Kidney (tissue), 22 donors: ENCODE measurements at places on chromosomes 7 and 10. TPM values are rescaled to one million over a fixed set of nuclear protein-coding genes. Genes with fewer than 3 reads are reported as not detected.

- H3K27ac ChIP-seq: no peak overlapping the region
- DNase-seq: no peak
- H3K4me3 ChIP-seq: no peak overlapping the region
- no peaks in the 10 kb centered on the region for H3K27me3 ChIP-seq
- no peaks in the 10 kb centered on the region for H3K36me3 ChIP-seq
- H3K4me1 ChIP-seq: no peaks in the 10 kb centered on the region
Measured at GRCh38 chr7:133345690-133346421, 93.0 kb downstream of the EXOC4 start.

DNA sequence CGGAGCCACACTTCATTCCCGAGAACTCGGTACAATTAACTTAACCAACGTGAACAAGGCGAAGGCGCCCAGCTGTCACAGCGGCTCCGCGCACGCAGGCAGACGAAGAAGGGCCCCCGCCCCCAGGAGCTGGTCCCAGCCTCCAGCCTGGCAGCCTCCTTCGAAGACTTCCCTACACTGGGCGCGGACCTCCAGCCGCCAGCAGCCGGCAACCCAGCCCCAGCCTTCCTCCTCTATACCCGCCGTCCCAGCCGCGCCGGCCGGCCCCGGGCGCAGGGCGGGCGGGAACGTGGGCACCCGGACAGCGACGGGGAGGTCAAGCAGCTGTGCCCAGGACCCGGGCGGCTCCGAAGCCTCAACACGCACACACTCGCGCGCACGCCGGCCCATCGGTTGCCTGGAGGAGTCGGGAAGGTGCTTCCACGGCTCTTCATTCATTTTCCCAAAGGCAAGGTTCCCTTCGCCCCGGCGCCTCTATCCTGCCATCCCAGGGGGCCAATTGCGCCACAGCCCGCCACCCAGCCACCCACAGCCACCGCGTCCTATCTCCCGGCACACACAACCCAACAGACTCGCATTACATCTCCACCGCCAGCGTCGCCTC lies 1.6 kb downstream of the CHST15 start:
- no peaks in the 10 kb centered on the region for H3K36me3 ChIP-seq
- H3K4me3 ChIP-seq: peak overlapping the region; percentile 52
- H3K27ac ChIP-seq: peak overlapping the region; percentile 90
- DNase-seq: peak; percentile 55
- H3K4me1 ChIP-seq: no peaks in the 10 kb centered on the region
- no peaks in the 10 kb centered on the region for H3K27me3 ChIP-seq

The CPED1 gene
- total RNA-seq: 16.9 TPM

GRCh38 chr10:18400906-18401245 lies 250.5 kb downstream of the NSUN6 start:
- no peak overlapping the region for H3K27ac ChIP-seq
- no peaks in the 10 kb centered on the region for H3K4me1 ChIP-seq
- no peaks in the 10 kb centered on the region for H3K36me3 ChIP-seq
- no peaks in the 10 kb centered on the region for H3K27me3 ChIP-seq
